ENCODE measurements at places on chromosomes 7 and 10. TPM values are rescaled to one million over a fixed set of nuclear protein-coding genes. Genes with fewer than 3 reads are reported as not detected.

MYL10 gene
- not detected for total RNA-seq

TMEM26 gene
- not detected for total RNA-seq

SEMA3D gene
- 0.64 TPM for total RNA-seq

PNLIPRP1 gene
- not detected for total RNA-seq

LIPN gene
- not detected for total RNA-seq

FAM25C gene
- total RNA-seq, result not detected

MINDY4 gene
- 1.2 TPM for total RNA-seq

CYP2E1 gene
- total RNA-seq, result 0.33 TPM

PON3 gene
- total RNA-seq, result not detected

CC2D2B gene
- not detected for total RNA-seq

SDK1 gene
- 0.16 TPM for total RNA-seq

GPER1 gene
- total RNA-seq, result not detected

NUTM2E gene
- total RNA-seq, result 0.19 TPM

MYOF gene
- total RNA-seq, result 23.8 TPM

SPAM1 gene
- not detected for total RNA-seq

SEMA4G gene
- 1.4 TPM for total RNA-seq

Data from activated CD4-positive, alpha-beta T cell treated with anti-CD3 and anti-CD28 coated beads, Interleukin-2, amount 10 ng/mL, durations not matched to agents 24 days and 14 days (primary cell).